GM12864 (cell line): ENCODE measurements at places on chromosomes 6 and 20.

DNA sequence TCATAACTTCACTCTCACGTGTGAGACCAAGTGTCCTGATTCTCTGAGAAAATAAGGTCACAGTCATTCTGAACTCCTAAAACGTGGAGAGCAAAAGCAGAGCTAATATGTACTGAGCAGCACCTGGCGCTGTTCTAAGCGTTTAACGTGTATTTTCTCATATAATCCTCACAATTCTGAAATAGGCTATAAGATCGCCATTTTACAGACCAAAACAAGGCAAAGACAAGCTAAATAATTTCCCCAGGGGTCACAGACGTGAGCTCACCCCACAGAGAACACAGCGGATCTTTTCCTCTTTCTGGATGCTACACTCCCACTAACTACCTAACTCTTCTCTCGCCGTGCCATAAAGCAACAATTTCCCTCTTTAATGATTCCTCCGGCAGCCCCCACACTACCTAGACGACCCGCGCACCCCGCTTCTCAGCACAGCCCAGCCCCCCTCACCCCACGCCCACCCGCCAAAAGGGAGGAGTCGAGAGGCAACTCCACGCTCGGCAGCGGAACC, 636 bp downstream of the SUPT3H start:
- no peak for DNase-seq

- DNase-seq: no peak
Measured at GRCh38 chr20:36311141-36311853, 5.2 kb downstream of the DLGAP4 start.

DNA sequence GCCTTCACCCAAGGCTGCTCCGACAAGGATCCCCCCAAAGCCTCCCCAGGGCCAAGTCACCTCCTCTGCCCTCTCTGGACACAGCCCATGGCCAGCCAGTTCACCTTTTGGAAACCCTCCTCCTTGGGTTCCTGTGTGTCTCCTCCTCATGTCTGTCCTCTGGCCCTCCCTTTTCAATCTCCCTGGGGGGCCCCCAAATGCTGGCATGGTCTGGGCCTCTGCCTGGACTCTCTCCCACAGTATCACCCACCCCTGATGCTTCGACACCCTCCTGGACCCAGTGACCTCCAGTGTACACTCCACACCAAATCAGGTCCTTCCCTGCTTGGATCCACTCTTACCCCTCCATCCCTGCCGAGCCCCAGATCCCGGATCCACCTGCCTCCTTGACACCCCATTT, 46.7 kb upstream of the NNAT start:
- DNase-seq: no peak

- peak; percentile 70 for DNase-seq
Measured at GRCh38 chr6:10528158-10528981, 7.2 kb downstream of the GCNT2 start.

DNA sequence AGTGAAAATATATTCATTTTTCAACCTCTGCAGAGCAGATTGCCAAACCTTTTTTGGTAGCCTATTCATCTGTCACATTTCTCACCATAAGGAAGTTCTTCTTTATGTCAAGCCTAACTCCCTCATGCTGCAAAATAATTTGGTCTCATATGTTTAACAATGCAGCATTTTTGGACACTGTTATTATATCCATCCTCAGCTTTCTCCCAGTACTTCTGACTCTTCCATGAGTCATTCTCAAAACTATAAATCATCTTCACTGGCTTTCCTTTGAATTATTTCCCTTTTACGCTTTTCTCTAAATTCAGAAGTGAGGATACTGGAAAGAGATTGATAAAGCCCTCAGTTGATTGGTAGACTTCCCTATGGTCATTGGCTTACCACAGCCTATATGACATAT, 192.2 kb downstream of the TPBG start:
- DNase-seq: no peak

DNA sequence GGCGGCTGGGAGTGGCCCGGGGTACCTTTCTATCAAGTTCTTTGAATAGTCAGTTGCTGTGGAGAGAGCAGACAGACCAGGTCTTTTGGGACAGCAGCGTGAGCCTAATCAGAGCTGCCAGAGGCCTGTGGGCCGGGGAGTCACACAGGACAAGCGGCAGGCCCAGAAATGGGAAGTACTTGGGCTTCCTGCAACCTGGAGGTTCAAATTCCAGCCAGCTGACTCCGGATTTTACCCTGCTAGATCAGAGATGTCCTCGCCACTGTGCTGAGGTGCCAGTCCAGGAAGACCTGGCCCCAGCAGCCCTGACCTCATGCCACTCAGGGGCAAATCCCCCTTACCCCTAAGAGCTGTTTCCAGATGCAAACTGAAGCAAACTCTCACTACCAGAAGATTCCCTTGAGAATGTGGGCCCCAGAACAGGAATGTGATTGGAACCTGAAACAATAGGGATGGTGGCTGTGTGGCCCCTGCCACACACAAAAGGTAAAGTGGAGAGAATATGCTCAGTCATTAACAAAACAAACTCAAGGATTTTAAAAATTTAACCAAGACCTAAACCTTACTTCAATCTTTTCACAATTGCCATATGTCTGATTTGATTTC, 9.7 kb downstream of the BEND3 start:
- DNase-seq: no peak

DNA sequence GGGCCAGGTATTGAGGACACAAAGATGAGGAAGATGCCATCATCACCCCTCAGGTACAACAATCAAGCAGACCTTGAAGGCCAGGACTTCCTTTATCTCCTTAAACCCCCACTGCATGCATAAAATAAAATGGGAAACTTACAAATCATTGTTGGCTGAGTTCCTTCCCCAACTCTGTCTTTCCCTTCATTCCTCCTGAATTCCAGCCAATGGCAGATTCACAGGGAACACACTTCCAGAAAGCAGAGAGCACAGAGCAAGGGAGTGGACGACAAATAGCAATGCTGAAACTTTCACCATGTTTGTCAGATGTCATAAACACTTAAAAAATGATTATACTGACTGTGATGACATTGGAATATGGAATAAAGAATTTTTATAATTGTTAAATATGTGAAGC, 37.3 kb upstream of the NXT1 start:
- DNase-seq: no peak

- no peak for DNase-seq
Measured at GRCh38 chr6:46419576-46420002, 71.7 kb downstream of the RCAN2 start.

DNA sequence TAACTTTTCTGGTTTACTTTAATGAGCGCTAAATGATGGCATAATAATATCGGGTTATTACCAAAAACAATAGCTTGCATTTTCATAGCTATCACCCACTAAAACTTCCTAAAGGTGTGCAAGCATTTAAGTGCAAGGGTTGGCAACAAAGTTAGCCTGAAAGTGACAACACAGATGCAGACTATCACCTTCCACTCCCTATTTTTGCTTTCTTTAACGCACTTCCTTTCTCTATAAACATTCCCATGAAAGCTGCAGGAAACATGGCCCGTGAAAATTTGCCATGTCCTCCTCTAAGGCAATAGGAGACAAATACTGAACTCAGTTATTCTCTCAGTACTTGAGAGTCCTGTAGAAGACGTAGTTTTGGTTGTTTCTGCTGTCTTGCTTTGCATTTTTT, 2.7 kb downstream of the MYCT1 start:
- DNase-seq: no peak

DNA sequence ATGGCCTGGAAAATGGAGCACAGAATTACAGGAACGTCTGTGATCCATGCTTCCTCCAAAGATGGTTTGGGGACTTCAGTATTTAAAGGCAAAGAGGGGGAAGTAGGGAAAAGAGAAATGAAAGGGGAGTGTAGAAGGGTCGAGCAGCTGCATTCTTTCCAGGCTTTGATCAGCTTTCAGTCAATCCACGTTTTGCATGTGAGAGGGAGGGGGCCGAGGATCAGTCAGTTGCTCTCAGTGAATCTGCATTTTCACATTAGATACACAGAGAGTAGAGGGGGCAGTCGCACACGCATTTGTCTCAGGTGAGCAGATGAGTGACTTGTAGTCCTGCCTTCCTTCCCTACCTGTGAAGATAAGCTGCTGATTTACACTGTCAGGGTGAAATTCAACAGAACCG, 78.8 kb downstream of the FOXF2 start:
- DNase-seq: no peak

DNA sequence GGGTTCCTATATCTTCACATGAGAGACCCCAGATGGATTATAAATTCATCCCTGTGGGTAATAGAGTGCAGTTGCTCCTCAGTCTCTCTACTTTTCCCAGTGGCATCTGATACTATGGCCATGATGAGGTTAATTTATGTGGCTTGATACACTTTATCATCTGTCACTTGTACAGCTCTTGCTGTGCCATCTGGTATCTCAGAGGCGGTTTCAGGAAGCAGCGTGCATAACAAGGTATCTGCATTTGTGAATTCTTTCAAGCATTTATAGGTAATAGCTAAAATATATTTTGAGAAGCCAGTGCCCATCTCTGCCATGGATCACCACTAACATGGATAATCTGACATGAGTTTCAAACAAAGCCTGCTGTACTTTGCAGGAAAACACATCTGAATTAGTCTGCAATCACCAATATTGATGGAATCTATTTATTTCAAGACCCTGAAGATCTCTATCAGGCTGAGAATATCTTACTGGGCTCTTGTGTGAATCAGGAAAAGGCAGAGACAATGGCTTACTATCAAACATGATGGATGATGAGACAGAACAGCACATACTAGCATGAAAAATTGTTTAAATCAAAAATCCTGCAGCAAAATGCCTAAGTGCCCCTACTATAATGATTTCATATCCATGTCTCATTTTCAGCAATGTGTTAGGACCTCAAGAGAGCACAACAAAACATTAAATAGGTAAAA, 548.7 kb upstream of the MAP3K7 start:
- no peak for DNase-seq

DNA sequence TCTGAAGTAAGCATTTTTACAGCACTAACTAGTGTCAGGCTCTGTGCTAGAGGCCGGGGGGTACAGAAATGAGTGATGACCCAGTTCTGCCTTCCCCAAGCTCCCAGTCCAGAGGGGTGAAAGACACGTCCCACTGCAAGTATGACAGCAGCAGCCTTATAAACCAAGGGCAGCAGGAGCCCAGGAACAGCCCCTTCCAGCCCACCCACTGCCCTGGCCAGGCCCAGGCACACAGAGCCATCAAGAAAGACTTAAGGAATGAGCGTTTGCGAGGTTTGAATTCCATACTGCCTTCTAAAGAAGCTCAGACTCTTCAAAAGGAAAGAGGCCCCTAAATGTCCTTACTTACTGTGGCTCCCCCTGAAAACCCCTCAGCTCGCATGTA, 10.0 kb downstream of the TRERF1 start:
- no peak for DNase-seq

DNA sequence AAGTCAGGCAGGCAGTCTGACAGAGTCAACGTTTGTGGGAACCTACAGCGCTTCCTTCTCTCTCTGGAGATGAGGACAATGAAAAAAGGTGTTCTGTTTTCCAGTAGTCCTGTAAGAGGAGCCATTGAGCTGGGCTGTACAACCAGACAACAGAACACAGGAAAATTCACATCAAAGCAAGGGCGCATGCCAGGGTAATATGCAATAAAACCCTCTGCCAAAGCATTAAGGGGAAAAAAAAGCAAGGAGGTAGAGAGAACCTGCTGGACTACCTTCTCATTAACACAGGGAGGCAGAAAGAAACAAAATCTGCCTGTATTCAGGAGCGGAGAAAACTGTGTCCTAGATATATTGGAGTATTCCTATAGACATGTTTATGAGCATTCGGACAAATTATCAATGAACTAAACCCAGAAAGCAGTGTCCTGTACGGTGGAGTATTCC, 1.3 kb downstream of the RNF24 start:
- no peak for DNase-seq

GRCh38 chr6:115873901-115874300, 186.8 kb downstream of the FRK start:
- DNase-seq: no peak

DNA sequence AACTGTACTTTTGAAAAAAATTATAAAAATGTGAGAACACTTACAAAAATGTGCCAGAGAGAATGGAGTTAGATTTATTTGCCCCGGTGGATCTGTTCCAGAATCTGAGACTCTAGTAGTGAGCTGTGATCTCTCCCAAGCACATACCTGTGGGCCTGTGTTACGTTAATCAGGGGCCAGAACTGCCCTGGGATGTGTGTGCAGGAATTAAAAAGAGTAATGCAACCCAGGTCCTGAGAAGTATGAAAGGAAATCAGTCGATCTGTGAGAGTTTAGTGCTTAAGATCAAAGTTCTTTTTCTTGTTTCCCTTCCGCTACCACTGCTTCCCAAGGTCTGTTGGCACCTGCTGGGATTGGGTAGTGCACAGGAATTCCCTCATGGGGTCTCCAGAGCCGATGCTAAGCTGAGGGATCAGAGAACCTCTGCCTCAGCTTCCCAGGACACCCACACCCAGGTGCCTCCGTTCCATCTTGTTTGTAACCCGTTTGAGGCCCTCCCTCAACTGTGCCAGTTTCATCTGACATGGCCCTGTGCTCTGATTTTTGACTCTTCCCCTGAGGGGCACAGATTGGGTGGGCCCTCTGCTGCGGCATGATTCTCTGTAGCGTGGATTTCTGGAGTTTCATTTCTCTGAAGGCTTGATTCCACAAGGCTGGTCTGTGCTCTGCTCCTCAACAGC, 87.7 kb downstream of the RREB1 start:
- DNase-seq: no peak

DNA sequence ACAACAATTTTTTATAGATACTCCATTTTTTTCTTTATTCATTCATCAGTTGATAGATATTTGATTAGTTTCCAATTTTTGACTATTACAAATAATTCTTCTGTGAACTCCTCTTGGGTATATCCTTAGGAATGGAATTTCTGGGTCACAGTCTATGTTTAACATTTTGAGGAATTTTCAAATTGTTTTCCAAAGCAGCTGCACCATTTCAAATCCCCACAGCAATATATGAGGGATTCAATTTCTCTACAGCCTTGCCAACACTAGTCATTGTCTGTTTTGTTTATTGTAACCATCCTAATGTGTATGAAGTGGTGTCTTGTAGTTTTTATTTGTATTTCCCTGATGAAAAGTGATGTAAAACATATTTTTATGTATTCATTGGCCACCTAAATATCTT, 320.3 kb upstream of the DEFB112 start:
- no peak for DNase-seq

- no peak for DNase-seq
Measured at GRCh38 chr20:6686171-6686570, 81.3 kb upstream of the BMP2 start.

DNA sequence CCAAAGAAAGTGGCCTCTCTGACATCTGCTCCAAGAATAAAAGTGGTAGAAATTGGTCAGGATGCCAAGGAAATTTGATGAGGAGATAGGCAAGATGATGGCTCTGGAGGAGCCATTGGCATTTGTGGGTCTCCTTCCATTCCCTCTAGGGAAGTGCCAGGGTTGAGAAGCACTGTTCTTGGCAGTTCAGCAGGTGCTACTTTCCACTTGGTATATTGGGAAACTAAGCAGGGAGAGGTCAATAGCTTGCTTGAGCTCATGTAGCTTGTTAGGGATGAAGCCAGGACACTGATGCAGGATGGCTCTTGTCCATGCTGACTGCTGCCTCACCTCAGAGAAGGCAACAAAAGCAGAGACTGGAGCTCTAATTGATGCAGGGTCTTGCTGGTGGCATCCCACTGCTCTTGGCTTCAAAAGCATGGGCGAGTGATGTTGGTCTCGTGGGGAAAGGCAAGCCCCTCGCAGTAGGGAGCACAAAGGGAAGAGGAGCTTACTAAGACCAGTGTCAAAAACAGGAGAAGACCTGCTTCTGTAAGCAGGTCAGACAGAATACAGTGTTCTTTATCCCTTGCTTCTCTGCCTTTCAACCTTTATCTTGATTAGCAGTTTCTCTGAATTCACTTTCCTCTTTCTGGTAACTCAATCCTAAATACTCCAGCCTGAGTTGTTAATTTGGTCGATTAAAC, 73.1 kb upstream of the RIPOR2 start:
- no peak for DNase-seq
